Hippocampal formation (tissue), 2 donors: ENCODE measurements at places on chromosomes 3 and 15.
A peak's percentile ranks its signal among the peaks of the same experiment; 100 is the strongest.

- DNase-seq: no peak
Measured at GRCh38 chr3:117660941-117661817, 951.6 kb downstream of the TUSC7 start.

DNA sequence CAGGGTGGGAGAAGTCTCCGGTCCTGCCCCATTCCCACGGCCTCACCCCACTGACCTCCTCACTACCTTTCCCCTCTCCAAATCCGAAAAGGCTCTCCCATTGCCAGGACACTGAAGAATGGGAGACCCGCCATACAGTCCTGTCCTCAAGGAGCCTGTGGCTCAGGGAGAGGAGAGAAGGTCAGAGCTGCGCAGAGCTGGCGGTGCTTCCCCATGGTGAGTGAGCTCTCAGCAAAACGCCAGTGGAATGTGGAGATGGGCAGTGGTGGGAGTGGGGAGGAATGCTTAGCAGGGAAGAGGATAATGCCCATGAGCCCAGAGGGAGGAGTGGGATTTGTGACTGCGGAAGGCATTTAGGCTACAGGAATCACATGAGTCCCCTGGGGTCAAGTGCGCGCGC, 20.1 kb downstream of the FAM43A start:
- no peak for DNase-seq

GRCh38 chr15:67746450-67746849, 78.9 kb upstream of the SKOR1 start:
- DNase-seq: no peak

DNA sequence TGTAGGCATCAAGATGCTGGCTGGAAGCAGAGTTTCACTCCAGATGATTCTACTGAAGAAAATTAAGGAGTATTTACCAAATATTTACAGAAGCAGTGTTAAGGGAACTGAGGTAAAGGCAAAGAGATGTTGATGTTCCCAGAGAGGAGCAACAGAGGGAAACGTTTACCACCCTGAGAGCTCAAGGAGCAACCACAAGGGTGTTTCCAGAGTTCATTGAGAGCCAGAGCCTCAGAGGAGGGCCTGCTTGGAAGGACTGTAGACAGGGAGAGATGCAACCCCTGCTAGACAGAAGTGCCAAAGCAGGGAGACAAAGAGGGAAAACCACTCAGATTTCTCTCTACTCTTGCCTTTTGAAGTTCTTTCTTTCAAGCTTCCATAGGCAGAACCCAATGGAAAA, 474.5 kb downstream of the RBMS3 start:
- no peak for DNase-seq

GRCh38 chr3:112615989-112616731, 24.8 kb downstream of the CCDC80 start:
- DNase-seq: no peak

DNA sequence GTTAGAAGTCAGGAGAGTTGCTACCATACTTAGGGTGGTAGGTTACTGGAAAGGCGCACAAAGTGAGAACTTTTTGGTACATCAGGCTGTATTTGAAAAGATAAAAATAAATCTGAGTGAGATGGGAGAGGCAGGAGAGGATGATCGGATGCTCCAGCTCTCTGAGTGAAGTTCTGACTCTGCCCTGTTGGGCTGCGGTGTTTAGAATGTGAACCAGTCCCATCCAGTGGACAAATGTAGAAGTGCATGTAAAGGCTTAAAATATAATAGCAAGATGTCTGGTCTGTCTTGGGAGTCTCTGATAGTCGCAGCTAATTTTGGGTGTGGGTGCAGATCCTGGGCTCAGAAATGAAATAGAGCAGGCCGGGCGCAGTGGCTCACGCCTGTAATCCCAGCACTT, 30.4 kb downstream of the ACKR2 start:
- peak; percentile 36 for DNase-seq

DNA sequence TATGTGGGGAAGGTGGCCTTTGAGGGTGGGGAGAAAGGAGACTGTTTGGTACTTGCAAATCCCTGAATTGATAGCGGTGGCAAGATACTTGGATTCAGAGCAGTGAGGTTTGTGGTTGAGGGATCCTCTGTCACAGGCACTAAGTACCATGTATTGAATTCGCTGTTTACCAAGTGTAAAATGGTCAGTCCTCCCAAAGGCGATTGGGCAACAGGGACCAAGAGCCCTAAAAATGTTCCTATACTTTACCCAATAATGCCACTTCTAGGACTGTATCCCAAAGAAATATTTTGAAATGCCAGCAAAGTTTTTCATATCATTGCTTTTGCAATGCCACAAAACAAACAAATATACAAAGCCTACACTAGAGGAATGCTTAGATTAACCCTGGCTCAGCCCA, 43.4 kb upstream of the MRPS22 start:
- DNase-seq: no peak

GRCh38 chr15:85588677-85589076, 206.0 kb downstream of the KLHL25 start:
- no peak for DNase-seq
